GM06990 (cell line): ENCODE measurements at places on chromosomes 12 and 14.

DNA sequence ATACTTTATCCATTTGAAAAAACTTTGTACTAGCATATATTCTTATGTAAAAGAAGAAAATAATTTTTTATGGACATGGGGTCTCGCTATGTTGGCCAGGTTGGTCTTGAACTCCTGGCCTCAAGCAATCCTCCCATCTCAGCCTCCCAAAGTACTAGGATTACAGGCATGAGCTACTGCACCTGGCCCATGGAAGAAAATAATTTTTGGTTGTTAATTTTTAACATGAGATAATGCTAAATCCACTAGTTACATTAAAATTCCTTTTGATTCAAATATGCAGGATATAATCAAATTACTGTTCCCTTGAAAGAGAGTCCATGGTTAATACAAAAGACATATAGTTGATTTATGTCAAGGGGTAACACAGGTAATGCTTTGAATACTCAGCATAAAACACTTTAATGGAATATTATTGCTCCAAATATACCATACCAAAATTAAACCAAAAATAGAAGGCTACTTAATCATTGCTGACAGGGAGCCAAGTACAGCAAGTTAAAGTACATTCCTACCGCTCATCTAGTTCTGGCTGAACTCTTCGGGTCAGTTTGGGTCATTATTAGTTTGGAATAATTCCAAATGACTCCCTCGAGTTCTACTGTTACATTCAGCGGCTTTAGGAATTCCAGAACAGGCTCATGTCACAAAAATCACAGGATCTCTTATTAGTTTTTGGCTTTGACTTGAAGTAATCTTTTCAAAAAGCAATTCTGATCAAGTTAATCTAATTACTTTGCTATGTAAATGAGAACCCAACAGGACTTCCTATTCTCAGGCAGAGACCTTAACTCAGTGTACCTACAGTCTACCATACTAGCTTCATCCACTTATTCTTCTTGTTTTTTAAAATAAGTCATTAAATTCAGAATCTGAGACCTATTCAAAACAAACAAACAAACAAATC lies 6.1 kb downstream of the SOS2 start:
- no peak for DNase-seq

- no peak for DNase-seq
Observed at GRCh38 chr14:98375566-98375965, 896.4 kb downstream of the BCL11B start.

GRCh38 chr12:10301103-10301502 lies 6.6 kb upstream of the KLRD1 start:
- no peak for DNase-seq

DNA sequence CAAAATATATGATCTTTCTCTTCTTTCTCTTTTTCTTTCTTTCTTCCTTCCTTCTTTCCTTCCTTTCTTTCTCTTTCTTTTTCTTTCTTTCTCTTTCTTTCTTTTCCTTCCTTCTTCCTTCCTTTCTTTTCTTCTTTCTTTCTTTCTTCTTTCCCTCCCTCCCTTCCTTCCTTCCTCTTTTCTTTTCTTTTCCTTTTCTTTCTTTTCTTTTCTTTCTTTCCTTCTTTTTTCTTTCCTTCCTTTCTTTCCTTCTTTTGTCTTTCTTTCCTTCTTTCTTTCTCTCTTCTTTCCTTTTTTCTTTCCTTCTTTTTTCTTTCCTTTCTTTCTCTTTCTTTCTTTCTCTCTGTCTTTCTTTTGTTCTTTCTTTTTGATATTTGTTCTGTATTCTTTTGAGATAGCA lies 1356.0 kb upstream of the SEL1L start:
- no peak for DNase-seq

DNA sequence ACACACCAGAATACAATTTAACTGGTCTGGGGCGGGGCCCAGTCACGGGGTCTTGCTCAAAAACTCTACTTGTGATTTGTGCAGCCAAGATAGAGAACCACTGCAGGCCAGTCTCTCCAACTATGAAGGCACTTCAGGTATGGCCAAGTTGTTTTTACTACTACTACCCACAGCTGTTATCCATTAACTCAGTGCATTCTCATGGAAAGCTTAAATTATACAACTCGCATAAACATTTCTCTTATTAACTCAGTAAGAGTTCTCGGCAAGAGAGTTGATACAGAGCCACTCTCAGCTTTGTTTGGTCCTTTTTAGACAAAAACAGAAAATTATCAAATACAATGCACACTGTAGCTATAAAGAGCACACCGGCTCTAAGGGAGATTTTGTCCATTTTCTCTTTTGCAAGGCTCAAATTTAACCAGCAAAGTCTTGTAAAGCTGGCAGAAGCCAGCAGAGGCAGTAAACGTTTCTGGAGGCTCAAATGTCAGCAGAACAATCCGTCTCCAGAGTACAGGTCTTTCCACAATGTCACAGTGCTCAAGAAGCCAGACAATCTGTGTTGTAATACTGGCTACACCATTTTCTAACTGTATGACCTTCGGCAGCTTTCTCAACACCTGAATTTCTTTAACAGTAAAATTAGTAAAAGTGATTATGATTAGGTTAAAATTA lies 85.9 kb downstream of the PTGER2 start:
- no peak for DNase-seq

GRCh38 chr12:46569826-46570439 lies 197.4 kb upstream of the SLC38A2 start:
- no peak for DNase-seq

DNA sequence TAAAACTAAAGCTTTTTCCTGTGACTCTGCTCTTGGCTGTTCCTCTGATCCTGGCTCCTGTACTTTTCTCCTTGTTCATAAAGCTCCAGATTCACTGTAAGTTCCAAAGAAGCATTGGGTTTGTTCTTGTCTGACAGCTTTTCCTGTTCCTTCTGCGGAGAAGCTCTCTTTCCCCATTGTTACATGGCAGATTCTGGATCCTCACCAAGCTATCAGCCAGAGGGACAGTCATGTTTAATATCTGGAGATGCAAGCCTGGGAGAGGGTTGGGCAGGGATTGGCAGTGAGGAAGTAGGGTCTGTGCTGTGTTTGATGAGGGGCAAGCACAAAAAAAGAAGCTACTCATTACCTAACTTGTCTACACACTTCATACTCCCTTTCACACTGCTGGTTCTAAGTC lies 107.9 kb downstream of the AKAP6 start:
- no peak for DNase-seq

- no peak for DNase-seq
Observed at GRCh38 chr14:97444248-97444647, 647.1 kb downstream of the VRK1 start.

DNA sequence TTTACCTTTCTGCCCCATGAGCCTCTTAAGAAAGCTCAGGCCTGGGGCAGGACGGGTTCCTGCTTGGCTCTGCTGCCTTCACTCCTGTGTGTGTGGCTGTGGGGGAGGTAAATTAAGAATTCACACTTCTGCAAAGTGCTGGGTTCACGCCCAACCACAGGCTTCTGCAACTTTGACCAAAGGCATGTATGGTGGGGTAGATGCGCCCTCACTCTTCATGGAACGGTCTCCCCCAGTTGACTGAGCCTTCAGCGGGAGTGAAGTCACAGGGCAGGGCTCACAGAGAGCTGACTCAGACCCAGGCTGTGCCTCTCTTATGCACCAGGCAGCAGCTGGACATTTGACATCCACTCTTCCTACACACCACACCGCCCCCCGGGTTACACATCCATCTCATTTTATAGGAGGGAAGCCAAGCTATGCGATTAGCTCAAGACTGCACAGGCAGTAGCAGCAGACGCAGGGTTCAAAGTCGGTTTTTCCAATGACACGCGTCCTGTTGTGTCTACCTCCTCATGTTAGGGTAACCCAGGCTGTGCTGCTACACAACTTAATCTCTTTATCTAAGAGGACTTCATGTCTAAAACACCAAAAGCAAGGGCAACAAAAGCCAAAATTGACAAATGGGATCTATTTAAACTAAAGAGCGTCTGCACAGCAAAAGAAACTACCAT lies 15.4 kb upstream of the BCL11B start:
- no peak for DNase-seq

DNA sequence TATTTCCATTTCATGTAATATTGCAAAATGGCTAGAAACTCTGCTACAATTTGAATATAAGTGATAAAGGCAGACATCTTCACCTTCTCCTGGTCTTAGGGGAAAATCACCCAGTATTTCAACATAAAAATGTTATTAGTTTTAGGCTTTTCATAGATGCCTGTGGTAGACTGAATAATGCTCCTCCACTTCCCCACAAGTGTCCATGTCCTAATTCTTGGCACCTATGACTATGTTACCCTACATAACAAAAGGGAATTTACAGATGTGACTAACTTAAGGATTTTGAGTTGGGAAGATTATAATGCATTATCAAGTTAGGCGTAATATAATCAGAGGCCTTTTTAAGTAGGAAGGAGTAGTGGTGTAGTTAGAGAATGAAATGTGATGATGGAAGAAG lies 196.4 kb downstream of the TMTC3 start:
- no peak for DNase-seq

- DNase-seq: no peak
Observed at GRCh38 chr12:55933799-55934742, 3.1 kb downstream of the DGKA start.

GRCh38 chr14:55547650-55548315 lies 32.2 kb upstream of the KTN1 start:
- no peak for DNase-seq

DNA sequence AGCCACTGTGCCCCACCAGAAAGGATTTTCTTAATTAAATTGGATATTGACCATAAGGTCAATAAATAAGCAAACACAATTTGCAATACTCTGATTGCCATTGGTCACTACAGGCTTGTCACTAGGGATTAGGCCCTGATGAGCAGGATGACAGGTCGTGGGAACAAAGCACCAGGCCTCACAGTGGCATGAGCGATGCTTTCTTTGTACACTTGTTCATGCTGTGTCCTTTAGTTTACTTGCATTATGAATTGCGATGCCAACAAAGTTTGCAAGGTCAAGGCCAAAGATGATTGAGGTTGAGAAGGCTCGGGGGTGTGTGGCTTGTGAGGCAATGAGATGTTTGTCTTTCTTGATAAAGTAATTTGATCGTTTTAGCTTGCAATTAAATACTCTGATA lies 136.0 kb downstream of the TTC8 start:
- no peak for DNase-seq

GRCh38 chr14:105193916-105194782 lies 13.0 kb upstream of the NUDT14 start:
- DNase-seq: no peak

DNA sequence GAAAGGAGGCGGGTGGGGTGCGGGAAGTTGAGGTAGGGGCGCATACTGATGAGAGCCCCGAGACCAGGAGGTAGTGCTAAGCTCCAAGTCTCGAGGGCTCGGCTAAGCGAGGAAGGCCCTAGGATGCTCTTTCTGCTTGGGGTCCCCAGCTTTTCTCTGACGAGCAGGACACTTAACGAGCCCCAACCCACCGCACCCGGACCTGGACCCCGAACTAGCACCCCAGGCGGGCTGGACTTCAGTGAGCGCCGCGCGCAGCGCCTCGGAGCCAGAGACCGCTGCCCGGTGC lies 4.7 kb upstream of the C1QL4 start:
- no peak for DNase-seq

- no peak for DNase-seq
Observed at GRCh38 chr12:293199-293598, 30.6 kb upstream of the SLC6A13 start.

DNA sequence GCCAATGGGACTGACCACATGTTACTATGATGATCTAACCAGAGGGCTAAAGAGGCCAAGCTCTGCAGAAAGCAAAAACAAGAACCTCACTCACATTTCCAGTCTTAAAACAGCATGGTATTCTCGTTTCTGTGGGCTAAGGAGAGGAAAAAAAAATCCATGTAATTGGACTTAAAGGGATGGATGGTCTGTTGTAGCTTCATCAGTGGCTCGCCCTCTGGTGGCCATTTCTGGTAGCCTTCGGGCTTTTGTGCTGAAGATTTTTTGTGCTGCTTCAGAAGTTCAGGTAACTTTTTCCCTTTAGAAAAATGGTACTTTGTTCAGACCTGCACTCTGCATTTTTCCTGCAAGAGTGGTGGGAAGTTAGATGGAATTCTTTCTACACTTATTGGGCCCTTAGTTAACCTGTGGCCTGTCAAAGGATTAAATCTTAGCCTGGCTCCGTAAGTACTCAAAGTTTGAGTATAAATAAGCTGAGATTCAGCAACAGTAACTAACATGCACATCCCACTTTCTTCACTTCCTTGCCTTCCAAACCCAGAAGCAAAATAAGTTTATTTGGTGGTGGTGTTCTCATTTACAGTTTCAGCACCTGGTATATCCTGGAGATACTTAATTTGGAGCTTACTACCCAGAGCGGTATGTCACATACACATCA lies 22.3 kb downstream of the DCAF4 start:
- no peak for DNase-seq

DNA sequence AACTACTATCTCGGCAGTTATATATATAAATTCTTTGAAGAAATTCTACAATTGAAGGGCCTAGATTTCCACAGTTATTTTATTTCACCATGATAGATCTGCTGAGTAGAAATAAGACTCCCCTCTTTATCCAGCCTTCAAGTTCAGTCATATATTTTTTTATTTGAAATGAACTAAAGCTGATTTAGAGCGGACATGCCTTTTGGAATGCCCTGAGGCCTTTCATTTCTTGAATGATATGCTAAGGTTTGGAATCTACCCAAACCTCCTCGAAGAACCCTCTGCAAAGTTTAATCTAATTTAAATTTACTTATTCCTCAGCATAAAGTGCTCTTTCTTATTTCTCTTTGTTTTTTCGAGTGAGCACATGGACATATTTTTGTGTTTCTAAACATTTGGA lies 15.1 kb downstream of the SIX1 start:
- no peak for DNase-seq

DNA sequence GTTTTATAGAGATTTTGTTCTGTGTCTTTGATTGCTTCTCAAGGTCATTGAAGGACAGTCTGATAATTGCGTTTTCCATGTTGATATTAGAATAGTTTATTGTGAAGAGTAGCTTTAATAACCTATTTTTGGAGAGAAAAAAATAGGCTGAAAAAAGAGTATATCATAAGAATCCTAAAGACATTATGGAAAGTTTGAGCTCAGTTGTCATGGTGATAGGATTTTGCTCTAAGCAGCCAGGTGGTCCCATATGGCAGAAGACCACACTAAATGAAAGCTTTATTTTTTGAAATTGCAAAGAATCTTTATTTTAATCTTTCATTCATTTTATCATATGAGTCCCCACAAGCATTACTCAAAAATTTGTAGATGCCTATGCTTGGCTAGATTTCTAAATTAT lies 358.9 kb upstream of the NAV3 start:
- no peak for DNase-seq
